PC-3 (cell line): ENCODE measurements at places on chromosomes 2 and 18. TPM values are rescaled to one million over a fixed set of nuclear protein-coding genes. Genes with fewer than 3 reads are reported as not detected.
A peak's percentile ranks its signal among the peaks of the same experiment; 100 is the strongest.

DNA sequence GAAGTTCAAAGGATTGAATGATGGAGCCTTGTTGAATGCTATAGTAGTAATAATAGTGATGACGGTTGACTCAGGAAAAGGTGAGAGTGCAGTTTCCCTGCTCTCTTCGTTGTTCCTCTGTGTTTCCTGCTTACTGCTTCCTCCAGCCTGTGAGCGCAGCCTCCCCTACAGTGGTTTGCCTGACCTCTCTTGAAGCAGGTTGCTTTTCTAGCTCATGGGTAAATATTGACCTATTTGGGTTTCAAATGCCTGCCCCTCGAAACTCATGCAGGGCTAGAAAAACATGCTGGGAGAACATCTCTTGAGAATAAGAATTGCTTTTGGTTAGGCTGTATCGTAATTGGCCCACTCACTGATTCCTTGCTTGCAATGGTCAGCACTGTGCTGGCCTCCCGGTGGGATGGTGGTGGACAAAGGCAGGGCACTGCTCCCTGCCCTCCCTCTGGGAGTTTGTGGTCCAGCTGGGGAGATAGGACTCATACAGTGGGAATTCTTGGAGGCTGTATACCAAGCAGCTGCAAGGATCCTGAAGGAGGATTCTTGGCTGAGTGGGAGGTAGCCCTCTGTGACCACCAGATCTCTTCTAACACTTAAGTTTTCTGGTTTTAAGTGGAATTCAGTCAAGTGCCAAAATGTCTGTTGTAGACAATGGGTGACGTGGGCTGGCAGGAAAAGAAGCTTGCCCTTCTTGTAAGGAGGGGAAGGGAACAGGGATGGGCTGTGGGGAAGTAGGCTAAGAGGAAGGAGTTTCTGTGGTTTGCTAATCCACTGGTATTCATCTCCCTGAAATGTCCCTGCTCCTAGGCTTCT lies 5.4 kb upstream of the RNF181 start:
- no peaks in the 10 kb centered on the region for H3K27me3 ChIP-seq
- H3K4me3 ChIP-seq, result no peak overlapping the region
- peaks cover 24% of the 10 kb centered on the region for H3K4me1 ChIP-seq
- DNase-seq, result peak; percentile 32

- H3K36me3 ChIP-seq, result no peaks in the 10 kb centered on the region
- no peaks in the 10 kb centered on the region for H3K4me1 ChIP-seq
- no peak overlapping the region for H3K27ac ChIP-seq
- H3K4me3 ChIP-seq, result no peak overlapping the region
- no peak for DNase-seq
- H3K27me3 ChIP-seq, result no peaks in the 10 kb centered on the region
Observed at GRCh38 chr2:232319803-232320442, 58.6 kb upstream of the ALPP start.

GRCh38 chr2:240403396-240404104 lies 31.9 kb upstream of the GPC1 start:
- H3K27me3 ChIP-seq, result no peaks in the 10 kb centered on the region
- H3K4me1 ChIP-seq, result no peaks in the 10 kb centered on the region
- H3K36me3 ChIP-seq, result no peaks in the 10 kb centered on the region

DNA sequence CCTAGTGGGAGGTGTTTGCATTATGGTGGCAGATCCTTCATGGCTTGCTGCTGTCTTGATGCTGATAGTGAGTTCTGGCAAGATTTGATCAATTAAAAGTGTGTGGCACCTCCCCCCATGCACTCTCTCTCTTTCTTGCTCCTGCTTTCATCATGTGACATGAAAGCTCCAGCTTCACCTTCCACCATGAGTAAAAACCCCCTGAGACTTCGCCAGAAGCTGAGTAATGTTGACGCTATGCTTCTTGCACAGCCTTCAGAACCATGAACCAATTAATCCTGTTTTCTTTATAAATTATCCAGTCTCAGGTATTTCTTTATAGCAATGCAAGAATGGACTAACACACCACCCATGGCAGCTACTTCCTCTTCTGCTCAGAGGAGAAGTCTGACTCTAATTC lies 2181.4 kb upstream of the PIK3C3 start:
- no peak for DNase-seq
- no peaks in the 10 kb centered on the region for H3K4me1 ChIP-seq
- H3K27ac ChIP-seq, result no peak overlapping the region
- H3K27me3 ChIP-seq, result no peaks in the 10 kb centered on the region

The SLC38A11 gene
- total RNA-seq, result 0.36 TPM in 1 of 2 replicates, not detected in the other

The CCDC74B gene
- 8.6 and 9.8 TPM in 2 replicates for total RNA-seq

The ICA1L gene
- total RNA-seq, result 1.3 and 2.5 TPM in 2 replicates

The CHRNA1 gene
- 0.23 and 1.8 TPM in 2 replicates for total RNA-seq

The FEV gene
- total RNA-seq, result 0.07 TPM in 1 of 2 replicates, not detected in the other

The CNRIP1 gene
- total RNA-seq, result 11.6 and 11.7 TPM in 2 replicates

The RAB6C gene
- total RNA-seq, result 0.04 TPM in 1 of 2 replicates, not detected in the other

The MROH2A gene
- not detected in 2 replicates for total RNA-seq

The SERPINB7 gene
- total RNA-seq, result 71.9 and 74.5 TPM in 2 replicates

The SALL3 gene
- not detected in 2 replicates for total RNA-seq
